A549 treated with DMSO at 1 μM for 4 hours (cell line): ENCODE measurements at places on chromosomes 2 and 18. TPM values are rescaled to one million over a fixed set of nuclear protein-coding genes. Genes with fewer than 3 reads are reported as not detected.

The SCYGR4 gene
- not detected in 5 replicates for total RNA-seq

The MATN3 gene
- total RNA-seq, result 8.9 to 15.9 TPM (median 12.6 TPM) in 5 replicates

The ANKRD30B gene
- not detected in 5 replicates for total RNA-seq

The CRYGD gene
- total RNA-seq, result not detected in 5 replicates

The RUFY4 gene
- not detected in 5 replicates for total RNA-seq

The CRACDL gene
- total RNA-seq, result 0.36 to 0.93 TPM (median 0.57 TPM) in 5 replicates

The ARHGAP15 gene
- total RNA-seq, result not detected in 5 replicates

The TACR1 gene
- total RNA-seq, result 0.21 to 0.45 TPM (median 0.39 TPM) in 5 replicates

The SLC4A3 gene
- 2.8 to 3.6 TPM (median 2.8 TPM) in 5 replicates for total RNA-seq

The TRAK2 gene
- total RNA-seq, result 12.0 to 17.1 TPM (median 14.2 TPM) in 5 replicates
